ENCODE measurements at places on chromosomes 2 and 18.

DNA sequence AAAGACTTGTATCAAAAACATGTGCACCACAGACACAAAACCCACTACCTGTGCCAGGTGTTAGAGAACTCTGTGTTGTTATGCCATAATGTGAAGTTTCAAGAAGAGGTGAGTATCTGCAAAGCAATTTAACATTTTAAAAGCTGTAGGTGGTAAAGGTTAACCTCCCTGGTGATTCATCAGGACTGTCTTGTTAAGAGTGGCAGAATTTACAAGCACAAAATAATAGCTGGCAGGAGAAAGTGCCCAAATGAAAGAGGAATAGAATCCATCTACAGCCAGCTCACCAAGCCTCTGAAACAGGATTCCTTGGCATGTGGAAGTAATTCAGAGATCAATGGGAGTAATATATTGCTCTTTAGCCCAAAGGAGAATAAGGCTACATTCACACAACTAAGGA is 230.7 kb downstream of the AFF3 start:
- no peaks in the 10 kb centered on the region for H3K36me3 ChIP-seq
- no peak overlapping the region for H3K4me3 ChIP-seq
- no peak overlapping the region for H3K27ac ChIP-seq
- no peaks in the 10 kb centered on the region for H3K4me1 ChIP-seq

DNA sequence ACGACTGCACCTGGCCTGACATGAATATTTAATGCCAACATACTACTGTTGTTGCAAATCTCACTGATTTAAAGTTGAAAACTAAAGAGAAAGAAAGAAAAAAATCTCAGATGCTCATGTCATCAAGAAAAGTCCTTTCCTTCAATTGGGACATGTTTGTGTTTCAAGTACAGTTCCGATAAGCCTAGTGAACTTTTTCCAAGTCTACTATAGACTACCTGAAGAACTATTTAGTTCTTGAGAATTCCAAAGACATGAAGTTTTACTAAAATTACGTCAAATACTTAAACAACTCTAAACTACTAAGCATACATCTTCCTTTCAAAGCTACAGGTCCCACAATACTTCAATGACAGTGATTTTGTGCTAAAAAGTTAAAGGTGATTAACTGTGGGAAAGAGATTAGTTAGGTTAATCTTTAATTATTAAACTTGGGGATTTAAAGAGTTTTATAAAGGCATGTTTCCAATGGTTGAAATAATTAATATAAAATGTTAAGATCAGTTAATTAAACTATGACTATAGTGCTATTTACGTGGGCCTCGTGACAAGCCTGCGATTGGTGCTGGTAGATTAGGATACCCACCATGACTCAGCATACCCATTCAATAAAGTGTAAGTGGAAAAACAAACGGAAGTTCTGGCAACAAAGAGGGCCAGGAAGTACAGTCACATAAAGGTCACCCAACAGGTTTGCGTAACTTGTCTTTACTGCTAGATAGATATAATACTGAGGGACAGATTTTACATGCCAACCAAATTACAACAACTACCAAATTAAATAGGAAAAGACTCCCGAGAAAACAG is 55.5 kb downstream of the SEPTIN10 start:
- peak overlapping the region; percentile 28 for H3K27ac ChIP-seq

GRCh38 chr2:134985061-134985460 is 62.2 kb downstream of the MAP3K19 start:
- no peak for DNase-seq
- H3K27ac ChIP-seq, result no peak overlapping the region
- no peak overlapping the region for H3K4me3 ChIP-seq
- no peaks in the 10 kb centered on the region for H3K4me1 ChIP-seq
- H3K27me3 ChIP-seq, result peaks cover 17% of the 10 kb centered on the region

GRCh38 chr18:55607773-55608172 is 19.8 kb upstream of the TCF4 start:
- H3K27me3 ChIP-seq, result no peaks in the 10 kb centered on the region
- no peak overlapping the region for H3K27ac ChIP-seq
- H3K4me1 ChIP-seq, result no peaks in the 10 kb centered on the region
- H3K36me3 ChIP-seq, result no peaks in the 10 kb centered on the region

- H3K4me3 ChIP-seq, result no peak overlapping the region
- DNase-seq, result no peak
- no peaks in the 10 kb centered on the region for H3K27me3 ChIP-seq
- no peaks in the 10 kb centered on the region for H3K36me3 ChIP-seq
- H3K4me1 ChIP-seq, result no peaks in the 10 kb centered on the region
- no peak overlapping the region for H3K27ac ChIP-seq
Measured at GRCh38 chr2:227627769-227628168, 10.5 kb downstream of the SCYGR4 start.

- no peak overlapping the region for H3K4me3 ChIP-seq
- no peaks in the 10 kb centered on the region for H3K27me3 ChIP-seq
- no peaks in the 10 kb centered on the region for H3K4me1 ChIP-seq
- DNase-seq, result peak; percentile 4
Measured at GRCh38 chr2:36993841-36994620, 27.7 kb upstream of the STRN start.

DNA sequence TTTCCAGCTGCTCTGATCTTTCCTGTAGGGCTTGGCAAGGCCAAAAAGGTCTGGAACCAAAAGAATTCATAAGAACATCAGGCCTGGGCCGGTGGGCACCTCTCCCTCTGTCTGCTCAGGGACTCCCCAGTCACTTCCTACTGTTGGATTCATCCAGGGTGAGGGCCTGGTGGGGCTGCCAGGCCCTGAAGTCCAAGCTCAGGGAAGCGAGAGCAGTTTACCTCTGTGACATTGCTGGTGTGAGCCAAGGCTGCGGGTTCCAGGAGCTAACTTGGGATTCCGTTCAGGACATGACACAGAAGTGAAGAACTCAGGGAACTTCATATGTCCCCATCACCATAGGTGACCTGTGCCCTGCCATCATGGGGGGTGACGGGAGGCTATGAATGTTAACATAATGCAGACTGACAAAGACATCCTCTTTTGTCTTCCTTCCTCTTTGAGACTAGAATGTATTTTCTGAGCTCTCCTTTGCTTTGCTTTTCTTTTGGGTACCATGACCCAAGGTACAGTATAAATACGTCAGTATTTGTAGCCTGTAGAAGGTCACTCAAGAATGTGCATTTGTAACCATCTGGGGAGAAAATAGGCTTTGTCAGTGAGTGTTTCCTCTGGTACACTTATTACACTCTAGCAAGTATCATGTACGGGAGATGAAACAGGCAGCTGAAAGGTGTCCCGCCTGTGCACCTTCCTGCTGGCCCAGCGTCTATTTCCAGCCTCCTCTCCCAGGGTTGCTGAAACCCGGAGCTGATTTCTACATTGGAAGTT is 130.5 kb upstream of the SLC1A4 start:
- no peaks in the 10 kb centered on the region for H3K27me3 ChIP-seq
- H3K27ac ChIP-seq, result no peak overlapping the region
- H3K36me3 ChIP-seq, result no peaks in the 10 kb centered on the region
- H3K4me1 ChIP-seq, result peaks cover 25% of the 10 kb centered on the region

DNA sequence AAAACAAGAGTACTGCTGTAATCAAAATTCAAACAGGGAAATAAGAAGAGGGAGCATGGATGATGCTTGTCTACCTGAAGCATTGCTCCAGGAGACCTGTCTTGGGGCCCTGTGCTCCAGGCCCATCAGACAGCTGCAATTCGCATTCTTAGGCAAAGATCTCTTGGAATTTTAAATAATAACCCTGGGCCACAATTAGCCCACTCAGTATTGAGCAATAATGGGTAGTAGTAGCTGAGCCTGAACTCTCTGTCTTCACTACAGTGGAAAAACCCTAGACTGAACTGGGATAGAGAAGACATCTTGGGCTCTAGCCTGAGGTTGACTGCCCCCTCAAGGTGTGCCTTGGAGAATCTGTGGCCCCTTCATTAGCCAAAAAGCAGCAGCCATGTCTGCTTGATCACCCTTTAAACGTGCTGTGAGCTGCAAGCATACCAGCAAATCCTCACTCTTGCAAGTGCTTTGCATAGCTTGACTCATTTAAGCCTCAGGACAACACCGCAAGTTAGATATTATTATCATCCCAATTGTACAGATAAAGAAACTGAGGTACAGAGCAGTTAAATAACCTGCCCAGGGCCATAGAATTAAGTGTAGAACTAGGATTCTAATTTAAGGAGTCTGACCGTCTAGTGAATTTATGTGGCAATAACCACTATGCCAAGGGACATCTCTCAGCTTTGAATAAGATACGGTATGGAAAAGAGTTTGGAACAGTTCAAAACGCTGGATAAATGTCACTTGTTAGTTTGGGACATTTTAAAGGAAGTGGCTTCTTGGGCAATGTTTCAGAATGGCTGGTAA is 69.0 kb downstream of the DDX1 start:
- H3K4me3 ChIP-seq, result no peak overlapping the region
- H3K27me3 ChIP-seq, result no peaks in the 10 kb centered on the region
- H3K27ac ChIP-seq, result no peak overlapping the region
- no peak for DNase-seq
- no peaks in the 10 kb centered on the region for H3K4me1 ChIP-seq

GRCh38 chr18:79394534-79395307 is 1.0 kb upstream of the NFATC1 start:
- H3K4me3 ChIP-seq, result peak overlapping the region; percentile 53
- peak; percentile 61 for DNase-seq
- H3K4me1 ChIP-seq, result peaks cover 16% of the 10 kb centered on the region
- H3K27me3 ChIP-seq, result no peaks in the 10 kb centered on the region
- H3K36me3 ChIP-seq, result no peaks in the 10 kb centered on the region

DNA sequence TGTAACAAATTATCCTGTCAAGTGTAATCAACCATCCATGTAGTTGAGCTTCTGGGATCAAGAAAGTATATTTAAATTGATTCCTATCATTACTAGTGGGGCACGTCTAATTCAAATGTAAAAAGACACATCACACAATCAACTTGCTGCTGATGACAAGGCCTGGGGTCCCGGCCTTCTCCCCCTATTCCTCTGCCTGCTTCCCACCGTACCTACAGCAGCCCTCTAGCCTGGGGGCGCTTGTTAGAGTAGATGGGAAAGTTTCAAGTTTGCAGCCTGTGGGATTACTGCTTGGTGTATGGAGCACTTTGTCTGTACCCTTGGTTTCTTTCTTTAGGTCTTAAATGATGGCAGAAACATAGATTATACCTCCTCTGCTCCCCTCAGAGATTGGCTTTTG is 333.3 kb upstream of the KYNU start:
- peak overlapping the region; percentile 98 for H3K27ac ChIP-seq
- peaks cover 23% of the 10 kb centered on the region for H3K36me3 ChIP-seq
- H3K27me3 ChIP-seq, result no peaks in the 10 kb centered on the region
- DNase-seq, result no peak
- no peak overlapping the region for H3K4me3 ChIP-seq

DNA sequence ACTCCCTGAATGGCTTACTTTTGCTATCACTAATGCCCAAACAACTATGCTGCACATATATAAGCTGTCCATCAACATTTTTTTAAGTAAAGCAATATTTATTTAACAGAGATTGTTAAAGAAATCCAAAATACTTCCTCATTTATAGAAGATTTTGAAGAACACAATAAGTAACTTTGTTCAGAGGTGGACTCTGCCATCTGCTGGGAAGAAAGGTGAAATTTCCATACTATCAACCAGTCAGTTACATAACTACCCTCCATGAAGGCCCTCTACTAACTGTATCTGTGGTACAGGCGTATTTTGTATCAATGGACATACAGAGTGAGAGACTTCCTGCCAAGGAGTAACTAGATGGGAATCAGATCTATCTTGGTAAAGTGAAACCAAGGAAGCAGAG is 106.0 kb downstream of the DTNB start:
- H3K36me3 ChIP-seq, result no peaks in the 10 kb centered on the region
- no peak overlapping the region for H3K4me3 ChIP-seq
- no peaks in the 10 kb centered on the region for H3K27me3 ChIP-seq
- DNase-seq, result peak; percentile 67

DNA sequence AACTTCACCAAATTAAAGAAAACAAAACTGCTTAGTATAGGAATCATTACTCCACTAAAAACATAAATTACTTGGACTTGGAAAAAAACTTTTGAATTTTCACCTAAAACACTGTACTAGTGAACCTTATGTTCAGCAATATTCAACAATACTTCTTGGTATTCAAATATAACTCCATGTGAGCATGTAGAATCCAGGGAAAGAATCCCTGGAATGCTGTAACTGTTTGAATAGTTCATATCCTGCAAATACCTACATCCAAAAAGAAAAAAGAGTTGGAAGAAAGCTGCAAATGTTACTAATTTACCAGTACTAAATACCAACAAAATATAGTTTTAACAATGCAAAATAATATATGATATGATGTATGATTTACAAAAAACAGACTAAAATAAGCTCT is 65.4 kb downstream of the IKZF2 start:
- no peaks in the 10 kb centered on the region for H3K27me3 ChIP-seq
- H3K4me3 ChIP-seq, result no peak overlapping the region
- H3K4me1 ChIP-seq, result peaks cover 6% of the 10 kb centered on the region
- DNase-seq, result no peak
- H3K27ac ChIP-seq, result no peak overlapping the region
- no peaks in the 10 kb centered on the region for H3K36me3 ChIP-seq

DNA sequence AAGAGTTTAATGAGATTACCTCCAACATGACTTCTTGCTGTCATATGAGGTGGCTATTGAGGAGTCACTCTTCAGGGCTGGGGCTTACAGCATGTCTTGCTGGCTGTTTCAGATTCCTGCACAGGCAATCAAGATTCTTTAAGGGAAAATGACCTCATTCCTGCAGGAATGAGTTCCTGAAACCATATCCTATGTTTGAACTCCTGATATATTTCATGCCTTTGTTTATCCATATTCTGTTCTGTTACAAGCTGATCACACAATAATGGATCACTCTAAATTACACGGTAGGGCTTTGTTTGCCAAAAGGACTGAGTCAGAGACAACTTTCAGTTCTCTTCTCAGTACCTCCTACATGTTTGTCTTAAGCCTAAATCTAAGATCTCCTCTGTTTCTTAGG is 879.8 kb upstream of the PIK3C3 start:
- no peak overlapping the region for H3K4me3 ChIP-seq
- H3K36me3 ChIP-seq, result no peaks in the 10 kb centered on the region
- no peaks in the 10 kb centered on the region for H3K4me1 ChIP-seq

GRCh38 chr2:1170241-1170640 is 219.6 kb downstream of the SNTG2 start:
- no peak for DNase-seq
- H3K27ac ChIP-seq, result no peak overlapping the region
- no peaks in the 10 kb centered on the region for H3K4me1 ChIP-seq

GRCh38 chr2:210072922-210073509 is 70.6 kb downstream of the RPE start:
- no peaks in the 10 kb centered on the region for H3K4me1 ChIP-seq
- no peak overlapping the region for H3K27ac ChIP-seq
- no peaks in the 10 kb centered on the region for H3K27me3 ChIP-seq
- DNase-seq, result peak; percentile 54
- no peak overlapping the region for H3K4me3 ChIP-seq
